Stimulated activated CD8-positive, alpha-beta memory T cell treated with anti-CD3 and anti-CD28 coated beads, Interleukin-2, amount 100 ng/mL, for 1 hour (primary cell): ENCODE measurements at places on chromosomes 1 and 21.

GRCh38 chr1:201356701-201357100 is 20.8 kb downstream of the TNNT2 start:
- DNase-seq: no peak

DNA sequence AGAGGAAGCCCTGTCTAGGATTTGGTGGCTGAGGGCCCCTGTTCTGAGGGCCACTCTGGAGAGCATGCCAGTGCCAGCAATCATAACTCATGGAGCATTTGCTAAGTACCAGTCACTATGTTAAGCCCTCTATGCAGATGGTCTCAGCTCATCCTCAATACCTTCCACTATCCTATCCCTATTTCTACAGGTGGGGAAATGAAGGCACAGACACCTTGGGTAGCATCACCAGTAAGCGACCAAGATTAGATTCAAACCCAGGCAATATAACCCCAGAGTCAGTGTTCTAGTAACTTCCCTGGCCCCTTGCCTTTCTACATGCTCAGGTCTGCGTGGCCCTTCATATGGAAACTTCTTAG is 7.9 kb upstream of the NBPF1 start:
- no peak for DNase-seq

- DNase-seq: no peak
Measured at GRCh38 chr1:154442006-154442740, 37.0 kb downstream of the IL6R start.

GRCh38 chr1:54323324-54323739 is 82.9 kb downstream of the SSBP3 start:
- no peak for DNase-seq

DNA sequence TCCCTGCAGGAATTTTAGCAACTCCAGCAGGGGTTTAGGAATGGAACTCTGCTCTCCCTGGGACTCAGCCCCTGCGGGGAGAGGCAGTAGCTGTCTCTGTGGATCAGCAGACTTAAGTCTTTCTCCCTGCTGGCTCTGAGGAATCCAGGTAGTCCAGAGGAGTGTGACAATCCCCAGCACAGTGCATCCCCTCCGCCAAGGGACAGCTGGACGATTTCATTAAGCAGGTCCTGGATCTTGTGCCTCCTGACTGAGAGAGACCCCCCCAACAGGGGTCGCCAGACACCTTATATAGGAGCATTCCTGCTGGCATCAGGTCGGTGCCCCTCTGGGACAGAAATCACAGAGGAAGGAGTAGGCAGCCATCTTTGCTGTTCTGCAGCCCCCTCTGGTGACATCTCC is 30.6 kb downstream of the AKT3 start:
- DNase-seq: no peak

DNA sequence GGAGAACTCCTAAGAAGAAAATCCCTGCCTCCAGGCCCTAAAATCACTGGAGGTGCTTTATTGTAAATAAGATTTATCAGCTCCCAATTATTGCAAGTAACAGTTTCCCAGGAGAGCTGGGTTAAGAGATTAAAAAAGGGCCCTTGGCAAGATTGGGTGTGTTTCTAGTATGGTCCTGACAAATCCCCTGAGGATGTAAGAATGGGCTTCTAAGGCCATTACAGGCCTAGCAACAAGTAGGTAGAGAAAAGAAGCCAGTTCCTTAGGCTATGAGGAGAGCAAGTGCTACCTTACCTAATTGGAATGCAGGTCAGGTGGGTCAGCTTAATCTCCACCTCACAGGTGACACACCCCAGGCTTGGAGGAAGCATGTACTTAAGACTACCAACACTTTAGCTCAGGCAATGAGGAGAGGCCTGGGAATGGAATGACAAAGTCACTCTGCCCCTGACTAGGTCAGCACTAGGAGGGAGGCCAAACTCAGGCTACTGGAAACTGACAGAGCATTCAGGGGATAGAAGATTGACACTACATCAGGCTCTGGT is 6.8 kb upstream of the OTUD7B start:
- DNase-seq: no peak

DNA sequence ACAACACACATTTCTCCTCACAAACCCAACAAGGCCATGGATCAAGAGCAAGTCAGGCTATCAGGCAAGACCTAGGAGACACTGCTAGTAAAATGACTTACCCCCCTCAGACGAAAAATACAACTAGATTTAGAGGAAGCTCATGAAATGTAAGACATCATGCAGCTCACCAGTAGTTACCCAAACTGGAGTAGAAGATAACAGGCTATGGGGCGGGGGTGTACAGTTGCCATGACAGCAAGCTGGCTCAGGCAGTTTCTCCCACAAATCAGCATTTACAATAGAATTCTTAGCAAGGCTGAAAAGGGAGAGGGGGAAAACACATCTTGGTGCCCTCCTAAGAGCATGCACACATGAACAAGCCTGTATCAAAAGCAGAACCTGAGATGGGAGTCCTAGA is 13.9 kb downstream of the TPM3 start:
- no peak for DNase-seq

GRCh38 chr1:170803711-170804110 is 131.6 kb upstream of the MROH9 start:
- no peak for DNase-seq

- no peak for DNase-seq
Measured at GRCh38 chr1:222053790-222054294, 312.0 kb upstream of the DUSP10 start.

GRCh38 chr1:20069874-20070273 is at the start of gene PLA2G5:
TSS of gene PLA2G5 (plus strand) at chr1:20070194. CDS start at chr1:20084831, 14,637 bp downstream.
- DNase-seq: no peak

- DNase-seq: no peak
Measured at GRCh38 chr1:94382201-94382600, 36.0 kb upstream of the ABCD3 start.

DNA sequence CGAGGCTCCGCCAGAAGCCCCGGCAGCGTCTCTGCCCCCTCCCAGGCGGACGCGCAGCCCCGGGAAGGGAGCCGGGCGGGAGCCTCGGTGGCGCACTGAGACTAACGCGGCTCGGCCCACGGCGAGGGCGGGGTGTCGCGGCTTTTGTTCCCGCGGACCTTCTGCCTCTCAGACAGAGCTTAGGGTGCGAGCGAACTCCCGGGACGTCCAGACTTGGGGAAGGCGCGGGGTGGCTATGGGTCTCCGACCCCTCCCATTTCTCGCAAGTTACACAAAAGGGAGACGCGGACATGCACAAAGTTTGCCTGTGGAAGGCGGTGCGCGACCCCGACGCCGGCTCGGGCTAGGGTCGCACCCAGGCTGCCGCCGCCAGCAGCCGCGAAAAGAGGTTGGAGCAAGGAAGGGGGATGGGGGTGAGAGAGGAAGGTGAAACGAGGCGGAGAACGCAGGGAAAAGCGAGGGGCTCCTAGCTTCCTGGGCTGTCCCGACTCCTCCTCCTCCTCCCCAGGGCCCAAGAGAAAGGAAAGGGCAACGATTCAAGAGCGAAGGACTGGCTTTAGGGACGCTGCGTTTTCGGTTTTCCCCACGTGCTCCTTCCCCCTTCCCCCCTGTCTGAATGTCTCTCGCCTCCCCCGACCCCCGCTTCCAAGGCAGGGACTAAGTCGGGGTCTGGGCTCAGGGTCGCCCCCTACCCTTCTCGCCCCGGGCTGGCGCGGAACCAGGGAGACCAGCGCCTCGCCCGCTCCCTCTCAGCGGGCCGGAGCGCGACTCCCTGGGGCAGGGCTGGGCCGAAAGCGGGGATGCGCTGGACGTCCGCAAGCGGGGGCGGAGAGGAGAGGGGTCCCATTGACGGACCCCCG is 729 bp downstream of the APP start:
- no peak for DNase-seq

DNA sequence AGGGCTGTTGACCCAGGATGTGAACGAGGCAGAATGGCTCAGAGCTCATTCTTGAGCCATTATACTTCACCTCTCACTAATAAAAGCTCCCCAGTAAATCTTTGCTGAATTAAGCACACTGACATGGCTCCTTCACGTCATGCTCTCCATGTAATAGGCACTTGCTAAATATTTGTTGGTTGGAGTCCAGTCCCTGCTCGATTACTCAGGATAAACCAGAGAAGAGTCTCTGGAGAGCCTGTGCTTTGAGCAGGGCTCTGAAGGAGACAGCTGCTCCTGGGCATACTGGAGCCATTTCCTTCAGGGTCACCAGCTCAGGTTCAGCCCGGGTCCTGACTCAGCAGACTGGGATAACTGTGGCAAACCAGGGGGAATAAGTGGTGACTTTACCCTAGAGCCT is 46.9 kb downstream of the HLX start:
- DNase-seq: no peak

DNA sequence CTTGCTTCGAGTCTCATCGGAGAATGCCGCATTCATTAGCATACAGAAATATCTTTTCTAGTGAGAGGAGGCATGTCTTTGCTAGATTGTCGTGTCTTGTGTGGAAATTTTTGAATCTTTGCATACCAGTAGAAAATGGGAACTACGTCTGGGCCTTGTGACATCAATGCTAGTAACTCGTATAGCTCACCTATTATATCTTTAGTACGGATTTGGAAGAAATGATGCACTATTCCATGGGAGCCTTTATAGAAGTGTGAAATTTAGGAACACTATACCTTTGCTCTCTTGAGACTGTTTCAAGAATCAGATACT is 835 bp downstream of the UHMK1 start:
- no peak for DNase-seq

DNA sequence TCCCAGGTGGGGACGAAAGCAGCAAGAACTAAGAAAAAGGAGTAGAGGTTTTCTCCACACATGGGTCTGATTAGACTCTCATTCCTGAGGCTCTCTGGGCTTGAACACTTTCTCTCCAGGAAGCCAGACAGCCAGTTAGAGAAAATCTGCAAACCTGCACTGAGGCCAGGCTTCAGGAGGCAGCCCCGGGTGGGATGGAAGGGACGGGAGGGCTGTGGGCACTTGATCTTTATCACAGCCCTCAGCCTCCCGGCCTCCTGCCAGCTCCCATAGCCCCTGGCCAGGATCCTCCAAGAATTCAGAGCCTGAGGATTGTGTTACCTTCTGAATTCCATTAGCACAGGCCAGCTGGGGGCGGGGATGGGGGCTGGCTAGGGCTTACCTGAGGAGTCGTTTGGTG is 40.1 kb downstream of the SERTAD4 start:
- DNase-seq: no peak

DNA sequence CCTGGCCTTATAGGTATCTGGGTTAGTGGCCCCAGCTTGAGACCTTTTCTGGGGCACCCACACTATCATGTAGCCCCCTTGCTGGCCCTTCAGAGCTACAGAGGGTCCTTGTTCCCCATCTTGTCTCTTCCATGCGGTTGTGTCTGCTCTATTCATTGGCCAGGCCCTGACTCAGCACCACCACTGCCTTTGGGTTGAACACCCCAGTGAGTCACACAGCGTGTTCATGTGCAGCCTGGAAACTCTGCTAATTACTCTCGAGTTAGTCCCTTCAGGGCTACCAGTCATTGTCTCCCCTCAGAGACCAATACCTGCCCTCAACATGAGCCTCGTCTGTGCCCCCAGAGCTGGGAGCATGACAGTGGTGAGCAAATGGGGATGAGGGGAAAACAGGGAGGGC is 28.2 kb upstream of the IKBKE start:
- DNase-seq: no peak

DNA sequence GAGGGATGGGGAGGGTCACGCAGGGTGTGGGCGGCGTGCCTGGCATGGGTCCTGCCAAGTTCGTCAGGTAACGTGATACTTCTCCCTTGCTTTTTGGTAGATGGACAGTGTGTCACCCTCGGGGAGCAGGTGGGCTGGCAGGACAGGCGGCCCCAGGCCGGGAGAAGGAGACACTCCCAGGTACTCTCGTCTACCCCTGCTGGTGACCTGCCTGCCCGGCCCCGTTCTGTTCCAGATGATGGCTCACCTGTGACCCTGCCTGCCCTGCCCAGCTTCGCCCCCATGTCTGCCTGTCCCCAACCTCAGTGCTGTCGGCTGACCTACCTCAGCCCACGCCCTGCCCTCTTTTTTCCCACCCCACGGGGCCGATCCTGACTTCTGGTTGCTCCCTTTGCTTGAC is 144.7 kb downstream of the PCBP3 start:
- no peak for DNase-seq

GRCh38 chr21:41647806-41648561 is 118.9 kb downstream of the RIPK4 start:
- DNase-seq: no peak

GRCh38 chr1:92975551-92976232 is 14.4 kb upstream of the DIPK1A start:
- DNase-seq: no peak

GRCh38 chr1:240635466-240636256 is 23.7 kb upstream of the GREM2 start:
- no peak for DNase-seq

- DNase-seq: no peak
Measured at GRCh38 chr1:234125283-234125682, 220.8 kb downstream of the SLC35F3 start.

GRCh38 chr1:209869291-209870149 is 41.7 kb downstream of the UTP25 start:
- DNase-seq: no peak

GRCh38 chr1:94721240-94721639 is 98.9 kb upstream of the SLC44A3 start:
- no peak for DNase-seq

DNA sequence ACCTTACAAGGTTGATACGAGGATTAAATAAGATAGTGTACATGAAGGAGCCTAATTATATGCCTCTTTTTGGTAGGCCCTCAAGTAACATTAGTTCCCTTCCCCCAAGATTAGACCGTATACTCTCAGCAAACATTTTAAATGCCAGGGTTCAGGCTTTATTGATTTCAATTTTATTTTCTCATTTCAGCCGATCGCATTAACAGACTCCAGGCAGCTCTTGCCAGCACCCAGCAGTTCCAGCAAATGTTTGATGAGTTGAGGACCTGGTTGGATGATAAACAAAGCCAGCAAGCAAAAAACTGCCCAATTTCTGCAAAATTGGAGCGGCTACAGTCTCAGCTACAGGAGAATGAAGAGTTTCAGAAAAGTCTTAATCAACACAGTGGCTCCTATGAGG is 104.4 kb upstream of the BMP8A start:
- DNase-seq: no peak

GRCh38 chr1:158506369-158506987 is 34.5 kb downstream of the OR10R2 start:
- DNase-seq: no peak

- no peak for DNase-seq
Measured at GRCh38 chr1:1335792-1336248, 4.7 kb downstream of the TAS1R3 start.

GRCh38 chr1:144551107-144551542 is 41.6 kb upstream of the PPIAL4F start:
- DNase-seq: no peak

GRCh38 chr1:165891111-165891860 is 63.9 kb downstream of the UCK2 start:
- no peak for DNase-seq

GRCh38 chr1:61612602-61613001 is 112.3 kb downstream of the TM2D1 start:
- DNase-seq: no peak

- DNase-seq: no peak
Measured at GRCh38 chr1:201501812-201502510, 5.0 kb downstream of the CSRP1 start.

GRCh38 chr21:44303490-44303981 is 3.7 kb downstream of the PFKL start:
- DNase-seq: no peak

DNA sequence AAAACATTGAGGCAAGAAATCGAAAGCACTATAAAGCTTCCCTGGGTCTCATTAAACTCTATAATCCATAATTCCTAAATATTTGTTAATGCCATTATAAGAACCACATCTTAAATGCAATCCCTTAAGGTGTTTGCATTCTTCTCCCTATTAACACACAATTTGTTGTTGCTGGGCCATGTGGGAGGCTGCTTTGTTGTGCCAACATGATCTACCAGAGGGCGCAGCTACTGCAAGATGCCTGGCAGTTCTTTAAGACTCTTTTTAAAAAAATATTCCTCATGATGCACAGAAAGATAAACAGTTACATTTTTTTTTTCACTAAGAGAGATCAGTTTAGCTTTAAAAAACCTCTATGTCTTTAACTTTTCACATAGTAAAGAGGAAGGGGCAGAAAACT is 39.0 kb upstream of the BCAS2 start:
- DNase-seq: no peak
